HuH-7 (cell line): ENCODE measurements at places on chromosomes 3 and 15.

DNA sequence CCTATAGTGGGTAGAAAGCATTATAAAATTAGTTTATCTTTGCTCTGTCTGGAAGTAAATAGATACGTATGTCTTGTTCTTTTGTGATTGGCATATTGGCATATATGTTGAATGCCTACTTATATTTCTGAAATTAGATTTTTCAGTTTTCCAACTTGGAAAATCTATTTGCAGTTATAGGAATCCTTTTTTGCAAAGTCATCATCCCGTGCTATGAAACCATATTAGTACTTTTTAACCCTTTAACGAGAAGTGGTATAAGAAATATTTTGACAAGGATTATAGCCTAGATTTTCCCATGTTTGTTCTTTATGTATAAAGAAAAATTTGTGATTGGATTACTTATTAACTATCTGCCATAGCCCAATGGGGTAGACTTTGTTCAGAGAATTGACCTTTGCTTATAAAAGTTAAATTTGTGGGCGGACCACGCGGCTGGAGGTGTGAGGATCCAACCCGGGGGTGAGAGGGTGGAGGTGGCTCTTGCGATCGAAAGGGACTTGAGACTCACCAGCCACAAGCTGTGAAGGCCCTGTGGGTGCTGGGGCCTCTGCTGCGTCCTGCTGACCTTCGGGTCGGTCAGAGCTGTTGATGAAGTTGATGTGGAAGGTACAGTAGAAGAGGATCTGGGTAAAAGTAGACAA lies 5.9 kb downstream of the LRRC28 start:
- peak; percentile 26 for DNase-seq

DNA sequence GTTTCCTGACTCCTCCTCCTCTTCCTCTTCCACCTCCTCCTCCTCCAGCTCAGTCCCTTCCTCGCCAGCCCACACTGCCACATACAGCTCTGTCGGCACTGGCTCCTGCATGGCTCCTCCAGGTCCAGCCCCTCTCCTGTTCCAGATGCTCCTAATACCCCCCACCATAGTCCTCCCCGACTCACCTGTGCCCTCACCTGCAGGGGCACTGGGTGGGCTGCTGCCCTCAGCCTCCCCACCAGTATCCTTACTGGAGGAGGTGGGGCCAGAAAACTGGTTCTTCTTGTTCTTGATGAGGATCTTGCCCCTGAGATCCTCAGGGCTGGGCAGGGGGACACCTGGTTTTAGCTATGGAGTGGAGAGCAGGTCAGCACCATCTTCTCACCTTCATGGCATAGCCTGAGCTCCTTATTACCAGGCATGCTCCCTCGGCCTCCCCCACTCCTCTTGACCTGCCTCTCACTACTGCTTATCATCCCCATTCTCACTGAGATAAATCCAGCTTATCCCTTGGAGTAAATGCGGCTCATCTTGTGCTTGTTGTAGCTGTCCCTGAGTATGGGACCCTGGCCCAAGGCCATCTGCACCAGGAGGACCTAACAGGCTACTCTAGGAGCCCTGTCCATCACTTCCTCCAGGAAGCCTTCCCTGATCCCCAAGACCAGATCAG lies 11.0 kb downstream of the PLCB2 start:
- no peak for DNase-seq

- no peak for DNase-seq
Observed at GRCh38 chr3:11276901-11277300, 4.7 kb downstream of the ATG7 start.

DNA sequence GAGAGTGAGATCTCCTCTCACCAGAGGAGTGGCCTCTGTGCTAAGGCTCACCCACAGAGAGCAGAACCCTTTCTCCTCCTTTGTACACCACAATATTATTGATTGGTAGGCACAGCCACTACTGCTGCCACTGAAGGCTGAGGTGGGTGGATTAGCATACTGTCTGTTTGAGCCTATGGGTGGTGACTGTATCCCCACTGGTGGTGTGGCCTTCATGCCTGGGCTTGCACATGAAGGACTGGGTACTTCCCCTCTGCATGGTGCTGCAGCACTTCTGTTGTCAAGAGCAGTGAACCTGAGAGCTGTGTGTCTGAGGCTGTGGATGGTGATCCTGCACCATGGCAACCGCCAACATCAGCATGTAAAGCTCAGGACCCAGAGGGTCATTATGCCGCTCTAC lies 35.7 kb upstream of the NECTIN3 start:
- no peak for DNase-seq

DNA sequence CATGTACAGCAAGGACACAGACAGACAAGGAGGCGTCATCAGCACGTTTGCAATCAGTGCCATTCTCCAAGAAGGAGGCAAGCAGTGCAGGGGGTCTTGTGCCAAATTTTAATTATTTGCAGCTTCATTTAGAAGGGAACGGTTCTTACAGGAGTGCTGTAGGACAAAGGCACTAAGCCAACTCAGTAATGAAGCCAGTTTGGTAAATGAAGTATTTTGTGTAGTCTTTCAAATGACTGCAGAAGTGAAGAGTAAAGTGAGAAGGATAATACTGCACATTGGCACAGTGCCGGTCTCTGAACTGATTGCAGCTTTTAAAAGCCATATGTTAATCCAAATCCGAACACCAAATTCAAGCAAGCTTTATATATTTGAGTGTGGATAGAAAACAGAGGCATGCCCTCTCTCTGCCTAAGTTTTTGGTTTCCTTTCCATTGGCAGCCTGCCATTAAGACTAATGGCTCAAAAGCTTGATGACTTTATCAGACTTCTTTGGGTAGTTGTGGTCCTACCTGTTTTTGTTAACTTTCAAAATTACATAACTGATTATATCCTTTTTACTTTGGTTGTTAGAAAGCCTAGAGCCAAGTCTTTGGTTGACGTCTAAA lies 101.3 kb downstream of the SENP2 start:
- DNase-seq: no peak

- no peak for DNase-seq
Observed at GRCh38 chr3:16466822-16467221, 46.7 kb downstream of the RFTN1 start.

- DNase-seq: no peak
Observed at GRCh38 chr3:127762787-127763105, 59.6 kb downstream of the MGLL start.

DNA sequence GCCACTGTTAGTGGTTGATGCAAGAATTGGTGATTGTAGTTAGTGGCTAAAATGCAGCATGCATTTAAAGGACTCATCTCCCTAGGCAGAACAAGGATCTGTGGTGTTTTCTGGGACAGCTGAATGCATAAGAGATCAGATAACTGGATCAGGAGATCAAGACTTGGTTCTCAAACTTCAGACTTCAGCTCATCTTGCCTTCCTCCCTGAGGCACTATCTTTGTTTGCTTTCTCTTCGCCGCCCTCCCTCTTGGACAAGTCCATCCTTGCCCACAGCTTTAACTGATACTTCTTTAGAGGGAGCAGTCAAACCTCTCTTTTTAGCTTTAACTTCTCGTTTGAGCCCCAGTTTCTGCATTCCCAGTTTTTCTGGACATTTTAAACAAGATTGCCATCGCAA lies 195.4 kb upstream of the TPRG1 start:
- no peak for DNase-seq

DNA sequence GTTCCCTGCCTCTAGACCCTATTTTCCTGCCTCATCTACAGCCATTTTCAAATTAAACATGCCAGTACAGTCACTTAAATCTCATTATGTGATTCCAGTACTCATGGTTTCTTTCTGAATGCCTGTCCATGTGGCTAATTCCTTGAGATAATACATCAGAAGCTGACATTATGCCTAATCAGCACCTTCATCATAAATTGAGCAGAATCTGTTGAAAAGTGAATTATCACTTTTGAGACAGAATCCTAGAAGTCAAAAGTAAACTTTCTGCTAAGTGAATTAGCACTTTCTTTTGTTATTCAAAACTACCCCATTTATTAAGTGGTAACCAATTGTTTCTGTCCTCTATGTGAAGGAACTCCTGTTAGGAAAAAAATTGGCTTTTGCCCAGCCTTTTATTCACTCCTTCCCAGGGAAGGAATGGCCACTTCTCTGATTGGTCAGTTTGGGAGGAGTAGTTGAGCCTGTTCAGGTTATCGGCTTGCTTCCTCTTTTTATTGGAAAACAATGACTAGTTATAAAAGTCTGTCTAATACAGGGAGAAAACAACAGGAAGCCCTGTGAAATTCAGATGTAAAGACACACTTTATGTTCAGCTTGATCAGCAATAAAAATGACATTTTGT lies 40.5 kb downstream of the OSTN start:
- DNase-seq: no peak

- DNase-seq: no peak
Observed at GRCh38 chr3:45772341-45773035, 23.8 kb downstream of the SLC6A20 start.

- no peak for DNase-seq
Observed at GRCh38 chr3:25597535-25598101, 67.1 kb downstream of the TOP2B start.

DNA sequence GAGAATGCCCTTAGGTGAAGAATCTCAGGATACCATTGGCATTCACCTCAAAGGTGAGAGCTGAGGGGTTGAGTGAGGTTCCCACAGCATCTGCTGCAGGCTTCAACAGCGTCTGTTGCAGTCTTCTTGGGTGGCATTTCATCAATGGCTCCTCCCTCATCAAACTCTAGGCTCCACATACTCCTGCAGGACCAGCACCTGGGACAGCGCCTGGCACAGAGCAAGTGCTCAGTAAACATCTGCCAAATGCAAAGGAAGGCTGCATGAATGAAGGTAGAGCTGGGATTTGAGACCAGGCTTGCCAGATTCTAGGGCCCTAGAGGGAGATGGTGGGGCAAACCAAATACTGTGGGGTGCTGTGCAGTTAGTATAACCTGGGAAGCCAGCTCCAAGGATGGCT lies 9.6 kb downstream of the TRH start:
- no peak for DNase-seq

- no peak for DNase-seq
Observed at GRCh38 chr3:30658328-30659052, 52.1 kb downstream of the TGFBR2 start.

DNA sequence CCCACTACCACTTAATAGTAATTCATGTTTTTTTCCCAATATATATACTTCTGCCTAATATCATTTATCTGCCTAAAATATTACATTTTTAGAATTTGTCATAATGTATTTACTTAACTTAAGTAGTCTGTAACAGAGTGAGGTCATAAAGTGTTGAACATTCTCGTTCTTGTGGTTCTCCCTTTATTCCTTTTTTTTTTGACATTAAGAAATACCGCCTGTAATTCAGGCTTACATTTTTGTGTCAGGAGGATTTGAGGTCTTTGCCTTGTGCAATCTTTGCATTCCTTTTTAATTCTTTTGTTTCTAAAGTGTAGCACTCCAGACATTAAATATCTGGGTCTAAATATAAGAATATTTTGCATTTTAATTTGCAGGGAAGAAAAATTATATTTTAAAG lies 315.4 kb downstream of the PTPRG start:
- no peak for DNase-seq

DNA sequence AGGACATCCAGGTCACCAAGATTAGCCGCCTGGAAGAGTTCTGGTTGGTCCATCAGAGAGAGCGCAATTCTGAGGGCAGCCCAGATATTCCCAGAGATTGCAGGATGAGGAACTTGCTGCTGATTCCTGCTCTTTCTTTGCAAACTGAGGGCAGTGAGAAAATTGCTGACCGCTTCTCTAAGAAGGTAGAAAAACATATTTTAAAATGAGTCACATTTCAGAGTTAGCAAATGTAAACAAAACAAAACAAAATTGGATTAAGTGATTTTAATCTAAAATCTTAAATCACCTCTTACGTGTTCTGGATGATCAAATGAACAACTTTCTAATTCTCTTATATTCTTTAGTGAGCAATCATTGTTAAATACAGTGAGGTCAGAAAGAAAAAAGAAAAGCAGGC lies 149.0 kb downstream of the USP13 start:
- no peak for DNase-seq

GRCh38 chr3:40254891-40255290 lies 54.6 kb upstream of the EIF1B start:
- DNase-seq: no peak

- DNase-seq: no peak
Observed at GRCh38 chr3:146431240-146431639, 38.1 kb downstream of the PLSCR2 start.

- DNase-seq: no peak
Observed at GRCh38 chr3:119585208-119585607, 5.9 kb downstream of the ADPRH start.

GRCh38 chr3:106485802-106486201 lies 617.0 kb upstream of the CBLB start:
- DNase-seq: no peak

- DNase-seq: no peak
Observed at GRCh38 chr3:77283108-77283507, 243.2 kb downstream of the ROBO2 start.

GRCh38 chr3:52681596-52681995 lies 4.1 kb downstream of the PBRM1 start:
- DNase-seq: no peak

GRCh38 chr3:111732252-111732879 lies 126.7 kb upstream of the PHLDB2 start:
- peak; percentile 78 for DNase-seq

- DNase-seq: peak; percentile 55
Observed at GRCh38 chr3:185558395-185558794, 6.0 kb upstream of the LIPH start.

DNA sequence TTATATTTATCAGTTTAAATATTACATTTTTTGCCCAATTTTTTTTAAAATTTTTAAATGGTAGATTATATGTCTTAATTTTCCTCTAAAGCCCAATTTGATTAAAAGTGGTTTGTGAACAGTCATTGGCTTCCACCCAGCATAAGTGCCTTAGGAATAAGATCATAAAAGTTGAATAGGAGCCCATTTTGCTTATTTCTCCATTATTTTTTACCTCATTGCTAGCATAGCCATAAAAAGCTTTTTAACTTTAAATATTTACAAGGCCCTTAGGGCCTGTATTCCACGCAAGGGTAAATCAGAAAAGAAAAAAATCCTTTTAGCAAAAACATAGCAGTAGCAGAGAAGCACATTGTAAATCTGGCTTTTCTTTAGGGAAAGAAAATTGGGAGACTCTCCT lies 9.0 kb downstream of the TTC14 start:
- DNase-seq: no peak

DNA sequence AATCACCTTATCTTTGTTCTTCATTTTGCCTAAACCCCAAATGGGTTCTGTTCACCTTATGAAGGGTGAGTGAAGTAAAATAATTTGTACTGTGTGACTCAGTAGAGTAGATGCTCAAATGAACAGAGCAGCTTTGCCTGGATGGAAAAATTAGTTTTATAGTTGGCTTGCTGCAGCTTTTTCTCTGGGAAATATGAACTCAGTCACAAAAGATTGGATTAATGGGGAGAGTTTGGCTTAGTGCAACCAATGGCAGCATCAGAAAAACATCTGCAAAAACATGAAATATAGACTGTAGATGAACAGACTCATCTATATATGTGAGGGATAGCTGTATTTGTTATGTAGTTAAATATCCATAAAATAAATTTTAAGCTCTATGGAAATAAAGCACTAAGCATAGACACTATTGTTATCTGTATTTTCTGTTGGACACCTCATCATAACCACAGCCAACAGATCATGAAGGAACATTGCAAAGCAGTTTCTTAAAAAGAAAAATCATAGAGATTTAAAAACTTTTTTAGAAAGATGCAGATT lies 181.3 kb downstream of the ECT2 start:
- DNase-seq: no peak

GRCh38 chr3:190217081-190217480 lies 96.4 kb upstream of the P3H2 start:
- no peak for DNase-seq

GRCh38 chr3:72855001-72855400 lies 6.8 kb upstream of the SHQ1 start:
- no peak for DNase-seq

- no peak for DNase-seq
Observed at GRCh38 chr3:195853036-195853435, 41.3 kb upstream of the MUC4 start.

GRCh38 chr3:155019575-155019974 lies 60.5 kb upstream of the MME start:
- no peak for DNase-seq
